ENCODE measurements at places on chromosomes 7 and 10.

DNA sequence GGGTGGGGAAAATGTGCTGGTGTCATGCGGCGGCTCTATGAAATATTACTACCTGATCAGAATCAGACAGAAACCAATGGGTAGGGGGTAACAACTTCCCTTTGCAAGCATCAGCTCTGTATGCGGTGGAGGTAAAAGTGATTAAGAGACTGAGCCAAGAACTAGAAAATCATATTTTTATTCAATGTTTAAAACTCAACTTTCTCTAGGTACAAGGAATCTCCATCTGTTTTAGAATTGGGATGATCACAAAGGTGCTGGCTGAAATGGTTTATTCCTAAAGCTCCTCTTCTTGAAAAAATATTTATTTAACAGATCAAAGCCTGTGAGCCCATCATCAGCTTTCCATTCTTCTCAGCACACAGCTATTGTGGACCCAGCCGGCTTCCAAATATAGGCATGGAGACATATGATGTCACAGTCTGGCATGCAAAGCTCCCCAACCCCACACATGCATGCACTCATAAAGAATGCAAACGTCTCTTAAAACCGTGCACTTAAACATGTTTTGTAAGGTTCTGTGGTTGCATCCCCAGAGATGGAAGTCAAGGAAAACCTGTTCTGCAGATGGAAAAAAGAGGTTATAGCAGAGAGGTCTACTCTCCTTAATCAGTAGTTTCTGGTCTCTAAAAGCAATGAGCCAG is 126.0 kb downstream of the SKIDA1 start:
- no peak for DNase-seq

GRCh38 chr7:1662101-1662500 is 8.0 kb upstream of the ELFN1 start:
- DNase-seq = no peak

DNA sequence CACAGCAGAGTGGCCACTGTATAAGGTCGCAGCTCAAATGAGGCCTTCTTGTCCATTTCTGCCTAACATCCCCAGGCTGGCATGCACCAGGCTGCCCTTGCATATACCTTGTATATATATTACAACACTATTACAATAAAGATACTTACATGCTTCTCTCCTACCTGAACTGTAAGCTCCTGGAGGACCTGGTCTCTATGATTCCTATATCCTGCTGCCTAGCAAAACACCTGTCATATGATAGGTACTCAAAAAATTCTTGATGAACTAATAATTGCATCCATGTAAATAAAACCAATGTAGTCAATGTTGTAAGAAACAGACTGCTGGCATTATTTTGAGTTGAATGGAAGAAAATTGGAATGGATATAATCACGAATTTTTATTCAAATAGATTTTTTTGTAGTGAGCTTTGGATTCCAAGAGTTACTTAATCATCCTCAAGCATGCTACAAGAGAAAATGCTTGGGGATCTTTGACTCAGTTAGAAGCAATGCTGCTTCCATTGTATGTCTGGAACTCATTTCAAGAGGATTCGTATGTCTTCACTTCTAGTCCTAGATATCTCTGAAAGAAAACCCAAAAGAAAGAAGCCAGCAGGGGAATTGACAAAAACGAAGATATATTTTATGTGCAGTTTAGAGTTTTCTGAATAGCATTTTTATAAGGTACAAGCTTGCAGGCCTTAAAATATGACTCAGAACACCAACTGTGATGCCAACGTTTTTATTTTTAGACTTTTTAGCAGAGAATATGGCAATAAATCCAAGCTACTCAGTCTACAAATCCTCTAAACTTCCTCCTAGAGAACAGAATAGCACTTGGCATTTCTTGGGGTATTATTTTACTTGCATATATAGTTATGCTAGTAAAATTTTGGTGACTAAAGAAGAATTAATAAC is 53.1 kb downstream of the OSBPL3 start:
- no peak for DNase-seq

DNA sequence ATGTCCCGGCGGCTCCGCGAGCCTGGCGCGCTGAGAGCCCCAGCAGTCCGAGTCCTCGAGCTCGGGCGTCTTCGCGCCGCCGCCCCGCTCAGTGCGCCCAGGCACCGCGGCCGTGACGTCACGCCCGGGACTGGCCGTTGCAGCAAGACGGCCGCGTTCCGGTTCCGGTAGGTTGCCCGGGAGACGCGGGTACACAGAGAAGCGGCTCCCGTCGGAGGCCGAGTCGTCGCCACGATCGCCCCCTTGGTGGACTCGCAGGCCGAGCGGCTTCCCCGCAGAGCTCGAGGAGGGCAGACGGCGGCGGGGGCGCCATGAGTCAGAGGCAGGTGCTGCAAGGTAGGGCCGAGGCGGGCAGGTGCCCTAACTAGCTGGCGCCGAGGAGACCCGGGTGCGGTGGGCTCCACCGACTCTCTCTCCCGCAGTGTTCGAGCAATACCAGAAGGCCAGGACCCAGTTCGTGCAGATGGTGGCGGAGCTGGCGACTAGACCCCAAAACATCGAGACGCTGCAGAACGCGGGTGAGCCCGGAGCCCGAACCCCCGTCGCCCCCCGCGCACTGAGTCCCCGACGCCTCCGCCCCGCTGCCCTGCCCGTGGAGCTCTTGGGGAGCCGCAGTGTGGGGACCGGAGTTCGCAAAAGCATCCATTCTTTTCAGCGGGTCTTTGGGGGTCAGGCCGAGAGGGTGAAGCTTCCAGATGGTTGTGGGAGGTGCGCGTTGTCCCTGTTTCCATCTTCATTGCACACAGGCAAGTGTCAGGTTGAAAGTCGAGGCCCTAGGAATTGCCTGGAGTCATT is at the start of gene SPAG6:
Gene SPAG6 (plus strand): TSS at position 196 of the 795 bp plus-strand sequence. CDS start 116 bp downstream, at position 312.
- peak; percentile 52 for DNase-seq

DNA sequence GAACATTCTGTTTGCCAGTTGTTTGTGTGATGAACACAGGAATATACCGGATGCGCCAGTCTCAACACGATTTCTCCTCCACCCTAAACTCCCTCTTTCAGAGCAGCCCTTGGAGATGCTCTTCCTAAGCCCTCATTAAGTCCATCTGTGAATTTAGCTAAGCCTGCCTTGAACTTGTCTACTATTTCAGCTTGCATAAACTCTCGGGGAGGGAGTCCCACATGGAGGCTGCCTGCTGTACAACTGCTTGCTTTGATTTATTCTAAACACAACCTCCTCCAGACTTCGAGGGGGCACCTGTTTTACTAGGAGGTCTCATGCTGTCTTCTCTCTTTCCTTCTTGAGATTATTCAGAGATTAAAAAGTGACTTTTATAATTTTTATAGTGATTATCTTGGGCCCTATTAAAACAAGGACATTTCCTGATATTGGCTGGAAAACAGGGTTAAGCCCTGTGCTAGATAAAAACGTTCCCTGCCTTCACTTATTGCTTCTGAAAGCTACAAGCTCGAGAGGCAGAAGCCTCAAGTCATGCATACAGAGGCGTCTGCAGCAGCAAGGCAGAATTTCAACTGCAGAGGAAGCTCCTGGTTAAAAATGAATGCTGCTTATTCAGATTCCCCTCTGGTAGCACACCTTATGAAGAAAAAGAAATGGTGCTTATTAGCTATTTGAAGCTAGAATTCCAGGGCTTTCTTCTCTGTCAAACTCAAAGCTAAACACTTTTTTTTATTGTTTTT is 174.3 kb downstream of the FANK1 start:
- no peak for DNase-seq

All from activated CD4-positive, alpha-beta T cell treated with anti-CD3 and anti-CD28 coated beads, Interleukin-2, amount 10 ng/mL, durations not matched to agents 7 days and 5 days (primary cell).